ENCODE measurements at places on chromosomes 11 and 22.

DNA sequence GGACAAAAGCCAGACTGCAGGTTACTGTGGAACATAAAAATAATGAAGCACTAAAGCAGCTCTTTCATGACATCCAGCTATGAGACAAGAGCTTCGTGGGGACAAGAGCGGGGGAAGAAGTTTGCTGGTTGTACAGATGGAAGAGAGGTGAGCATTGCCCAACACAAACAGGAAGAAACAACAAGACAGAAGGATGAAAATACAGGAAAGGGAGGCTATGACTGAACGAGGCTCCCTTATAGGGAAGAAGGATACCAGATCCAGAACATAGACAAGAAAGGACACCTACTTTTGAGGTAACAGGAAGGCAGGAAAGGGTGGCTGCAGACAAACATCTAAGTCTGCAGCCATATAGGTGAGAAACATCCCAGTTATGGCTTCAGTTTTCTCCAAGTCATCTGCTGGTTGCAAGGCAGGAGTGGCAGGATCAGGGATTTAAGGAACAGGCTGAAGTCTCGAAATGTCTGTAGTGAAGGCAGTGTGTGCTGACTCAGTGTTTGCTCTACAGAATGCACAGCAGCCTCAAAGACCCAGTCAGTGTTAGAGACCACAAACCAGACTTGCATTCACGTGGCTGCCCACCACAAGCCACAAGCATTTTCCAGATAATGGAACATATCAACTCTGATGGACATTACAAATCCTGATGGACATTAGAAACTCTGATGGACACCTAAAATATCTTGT is 1.9 kb downstream of the CLTCL1 start:
- peak; percentile 52 for DNase-seq

GRCh38 chr11:108289699-108290098 is 66.8 kb downstream of the ATM start:
- no peak for DNase-seq

DNA sequence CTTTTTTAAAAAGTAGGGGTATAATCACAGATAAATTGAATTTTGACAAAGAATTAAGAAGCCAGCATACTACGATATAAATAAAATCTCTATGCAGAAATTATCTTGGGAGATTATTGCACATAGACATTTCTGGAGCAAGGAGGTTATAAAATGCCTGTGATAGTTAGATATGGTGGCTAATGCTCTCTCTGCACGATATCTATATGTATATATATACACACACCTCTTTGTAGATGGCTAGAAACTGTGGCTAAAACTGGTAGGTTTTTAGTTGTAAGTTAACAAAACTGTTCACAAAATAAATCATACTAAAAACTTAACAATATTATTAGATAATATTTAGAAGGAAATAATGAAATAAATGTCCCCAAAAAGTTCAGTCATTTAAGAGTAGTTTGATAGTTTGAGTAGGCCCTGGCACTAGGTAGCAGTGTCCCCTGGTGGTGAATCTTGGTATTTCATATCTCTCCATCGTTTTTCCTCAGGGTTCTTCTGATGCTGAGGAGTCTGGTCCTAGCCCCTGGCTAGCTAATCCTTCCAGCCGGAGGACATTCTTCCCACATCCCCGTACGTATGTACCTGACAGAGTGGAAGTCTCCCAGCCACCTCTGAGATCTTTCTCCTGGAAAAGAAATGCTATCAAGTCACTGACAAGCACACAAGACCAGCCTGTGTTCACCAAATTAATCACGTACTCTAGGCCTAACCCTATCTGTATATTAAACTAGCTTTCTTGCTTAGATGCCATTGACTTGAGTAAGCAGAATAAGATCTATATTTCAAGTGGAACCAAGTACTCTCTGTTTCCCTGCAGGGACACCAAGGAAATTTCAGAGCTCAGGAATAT is 32.2 kb downstream of the ART5 start:
- DNase-seq: peak; percentile 68

GRCh38 chr11:26993965-26994457 is at the start of gene FIBIN:
Gene FIBIN (plus strand): TSS chr11:26994112. CDS start chr11:26994527, 415 bp downstream.
- peak; percentile 41 for DNase-seq
